ENCODE measurements at places on chromosomes 1 and 21. TPM values are rescaled to one million over a fixed set of nuclear protein-coding genes. Genes with fewer than 3 reads are reported as not detected.

Gene KCNT2
- 0.55 TPM for total RNA-seq

- H3K27me3 ChIP-seq = no peaks in the 10 kb centered on the region
- no peak overlapping the region for H3K27ac ChIP-seq
- no peaks in the 10 kb centered on the region for H3K36me3 ChIP-seq
- no peak for DNase-seq
Measured at GRCh38 chr1:11940260-11940921, 5.9 kb downstream of the PLOD1 start.

- H3K27ac ChIP-seq = no peak overlapping the region
- H3K36me3 ChIP-seq = no peaks in the 10 kb centered on the region
- H3K4me3 ChIP-seq = no peak overlapping the region
Measured at GRCh38 chr1:48200166-48200900, 22.2 kb upstream of the SLC5A9 start.

Gene TMEM51
- 29.1 TPM for total RNA-seq

DNA sequence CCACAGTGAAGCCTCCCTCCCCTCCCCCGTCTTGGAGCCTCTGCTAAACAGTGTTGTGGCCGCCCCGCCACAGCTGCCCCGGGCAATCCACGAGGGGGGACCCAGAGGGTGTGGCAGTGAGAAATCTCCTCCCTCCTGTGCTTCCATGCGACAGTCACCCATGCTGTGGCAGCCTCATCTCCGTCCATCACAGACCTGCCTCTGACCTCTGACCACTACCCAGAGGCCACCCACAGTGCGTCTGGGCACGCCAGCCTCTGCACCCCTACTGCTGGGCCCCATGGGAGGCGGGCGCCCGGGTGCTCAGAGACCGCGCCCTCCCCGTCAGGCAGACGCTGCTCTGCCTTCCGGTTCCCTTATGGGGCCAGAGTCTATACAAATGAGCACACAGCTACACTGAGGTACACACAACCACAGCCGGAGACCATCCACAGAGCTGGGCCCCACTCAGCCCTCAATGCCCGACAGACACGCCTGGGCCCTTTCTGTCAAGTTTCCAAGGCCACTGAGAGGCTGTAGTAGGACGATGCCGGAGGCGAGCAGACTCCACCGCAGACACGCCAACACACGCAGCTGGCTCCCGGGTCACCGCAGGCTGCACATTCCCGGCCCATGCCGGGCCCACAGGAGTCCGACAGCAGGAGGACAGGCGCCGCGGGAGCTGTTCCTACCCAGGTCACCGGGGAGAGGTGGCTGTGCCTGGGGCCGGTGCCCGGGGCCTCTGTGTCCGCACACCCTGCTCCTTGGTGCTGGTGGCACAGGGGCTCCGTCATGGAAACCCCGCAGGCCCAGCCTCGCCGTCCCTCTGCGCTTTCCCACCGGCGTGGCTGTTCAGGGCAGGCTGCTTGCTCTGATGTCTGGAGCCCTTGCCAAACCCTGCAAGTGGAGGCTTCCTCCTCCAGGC lies 23.9 kb upstream of the TMEM52 start:
- no peaks in the 10 kb centered on the region for H3K36me3 ChIP-seq
- H3K27ac ChIP-seq = no peak overlapping the region
- peaks cover 3% of the 10 kb centered on the region for H3K4me1 ChIP-seq
- no peaks in the 10 kb centered on the region for H3K27me3 ChIP-seq
- DNase-seq = peak; percentile 70
- H3K4me3 ChIP-seq = no peak overlapping the region

DNA sequence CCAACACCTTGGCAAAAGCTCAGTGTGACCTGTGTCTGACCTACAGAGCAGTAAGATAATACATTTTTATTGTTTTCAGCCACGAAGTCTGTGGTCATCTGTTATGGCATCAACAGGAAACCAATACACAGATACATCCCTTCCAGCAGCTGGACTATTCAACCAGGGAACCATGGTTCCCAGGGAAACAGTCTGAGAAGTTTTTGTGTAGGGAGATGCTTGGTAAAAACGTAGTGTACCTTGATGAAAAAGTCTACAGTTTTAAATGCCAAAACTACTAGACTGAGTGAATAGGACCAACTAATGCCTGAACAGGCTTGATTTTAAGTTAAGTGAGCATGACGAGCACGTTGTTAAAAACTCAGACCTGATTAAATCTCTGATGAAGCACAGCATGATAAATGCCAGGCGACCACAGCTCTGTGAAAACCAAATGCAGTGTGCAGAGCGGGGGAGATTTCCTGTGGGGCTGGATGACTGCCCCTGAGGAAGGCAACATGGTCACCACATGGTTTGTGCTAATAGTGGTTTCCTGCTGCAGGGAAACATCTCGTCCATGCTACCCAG lies 228.9 kb downstream of the TNR start:
- DNase-seq = no peak
- H3K4me1 ChIP-seq = no peaks in the 10 kb centered on the region
- H3K27me3 ChIP-seq = no peaks in the 10 kb centered on the region
- H3K27ac ChIP-seq = no peak overlapping the region

DNA sequence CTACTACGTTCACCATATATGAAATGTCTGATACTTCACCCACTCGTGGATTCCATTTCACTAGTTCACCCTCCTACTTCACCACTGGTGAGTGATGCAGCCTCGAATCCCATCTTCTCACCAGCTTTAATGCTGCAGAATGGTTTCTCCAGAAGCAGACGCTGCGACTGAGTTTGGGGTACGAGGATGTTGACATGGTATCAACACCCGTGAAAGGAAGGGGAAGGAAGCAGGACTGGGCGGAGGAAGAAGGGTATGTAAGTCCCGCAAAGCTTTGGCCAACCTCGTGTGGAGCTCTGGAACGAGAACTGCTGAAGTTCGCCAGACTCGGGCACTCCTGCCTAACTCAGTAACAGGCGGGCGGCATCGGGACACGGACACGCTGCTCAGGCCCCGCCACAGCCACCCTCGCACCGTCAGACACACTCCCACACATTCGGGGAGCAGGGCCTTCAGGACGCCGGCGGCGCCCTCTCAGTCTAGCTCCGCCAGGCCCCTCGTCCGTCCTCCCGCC lies 833 bp upstream of the DIP2A start:
- peaks cover 9% of the 10 kb centered on the region for H3K4me1 ChIP-seq
- peak overlapping the region; percentile 64 for H3K27ac ChIP-seq
- no peaks in the 10 kb centered on the region for H3K27me3 ChIP-seq
- no peak for DNase-seq
- peak overlapping the region; percentile 91 for H3K4me3 ChIP-seq

Gene IL19
- total RNA-seq = not detected

DNA sequence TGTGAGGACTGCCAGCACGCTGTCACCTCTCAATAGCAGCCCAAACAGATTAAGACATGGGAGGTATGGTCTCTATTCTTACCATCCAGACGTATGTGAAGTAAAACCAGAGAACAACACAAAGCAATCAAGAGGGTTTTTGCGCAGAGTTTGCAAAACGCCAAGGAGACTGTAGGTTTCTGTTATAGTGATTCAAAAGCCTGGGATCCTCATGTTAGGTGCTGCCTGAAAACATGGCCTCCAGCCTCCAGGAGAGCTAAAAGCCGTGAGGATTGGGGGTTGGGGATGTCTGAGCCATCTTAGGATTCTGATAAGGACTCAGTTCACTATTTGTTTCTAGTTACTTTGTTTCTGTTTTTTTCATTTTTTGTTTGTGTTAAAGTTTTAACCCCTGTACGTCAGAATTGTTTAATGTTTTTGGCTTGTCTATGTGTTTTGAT lies 4.2 kb upstream of the CCT8 start:
- H3K27me3 ChIP-seq = no peaks in the 10 kb centered on the region
- peak overlapping the region; percentile 84 for H3K27ac ChIP-seq
- no peaks in the 10 kb centered on the region for H3K36me3 ChIP-seq
- peak overlapping the region; percentile 47 for H3K4me3 ChIP-seq
- no peak for DNase-seq

Gene CROCC
- total RNA-seq = 18.3 TPM

All from pancreas (tissue), 10 donors.